NCI-H1417 (cell line): ENCODE measurements at places on chromosomes 12 and 14.

DNA sequence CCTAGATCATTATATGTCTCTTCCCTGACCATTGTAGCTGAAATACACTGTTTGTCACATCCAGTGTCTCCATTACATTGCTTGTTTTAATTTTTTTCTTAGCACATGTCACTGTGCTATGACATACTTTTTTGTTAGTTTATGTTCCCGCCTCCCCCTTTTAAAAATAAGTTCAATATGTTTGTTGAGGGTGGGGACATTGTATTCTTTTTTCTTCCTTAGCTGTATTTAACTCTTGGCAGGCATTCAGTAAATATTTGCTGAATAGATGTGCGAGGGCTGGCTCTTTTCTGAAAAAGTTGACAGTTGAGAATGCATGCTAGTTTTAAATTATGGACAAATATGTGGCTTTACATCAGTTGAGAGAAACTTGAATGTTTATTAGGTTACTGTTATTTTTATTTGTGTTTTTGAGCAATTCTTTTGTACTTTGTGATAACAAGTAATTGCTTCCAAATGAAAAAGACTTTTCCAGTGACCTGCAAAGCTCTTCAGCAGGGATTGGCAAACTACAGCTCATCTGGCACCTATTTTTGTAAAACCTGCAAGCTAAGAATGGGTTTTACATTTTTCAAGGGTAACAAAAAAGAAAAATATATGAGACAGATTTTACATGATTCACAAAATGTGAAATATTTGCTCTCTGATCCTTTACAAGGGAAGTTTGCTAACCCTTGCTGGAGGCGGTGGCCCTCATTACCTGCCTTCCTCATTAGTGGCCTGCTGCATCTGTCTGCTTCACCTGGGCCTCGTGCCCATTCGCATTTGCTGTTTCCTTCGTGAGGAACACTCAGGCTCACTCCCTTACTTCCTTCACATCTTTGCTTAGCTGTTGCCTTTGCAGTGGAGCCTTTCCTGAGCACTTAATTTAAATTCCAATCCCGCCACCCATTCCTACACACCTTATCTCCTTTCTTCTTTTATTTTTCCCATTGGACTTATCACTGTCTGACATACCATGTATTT is 229.4 kb downstream of the ERC1 start:
- no peak for DNase-seq

DNA sequence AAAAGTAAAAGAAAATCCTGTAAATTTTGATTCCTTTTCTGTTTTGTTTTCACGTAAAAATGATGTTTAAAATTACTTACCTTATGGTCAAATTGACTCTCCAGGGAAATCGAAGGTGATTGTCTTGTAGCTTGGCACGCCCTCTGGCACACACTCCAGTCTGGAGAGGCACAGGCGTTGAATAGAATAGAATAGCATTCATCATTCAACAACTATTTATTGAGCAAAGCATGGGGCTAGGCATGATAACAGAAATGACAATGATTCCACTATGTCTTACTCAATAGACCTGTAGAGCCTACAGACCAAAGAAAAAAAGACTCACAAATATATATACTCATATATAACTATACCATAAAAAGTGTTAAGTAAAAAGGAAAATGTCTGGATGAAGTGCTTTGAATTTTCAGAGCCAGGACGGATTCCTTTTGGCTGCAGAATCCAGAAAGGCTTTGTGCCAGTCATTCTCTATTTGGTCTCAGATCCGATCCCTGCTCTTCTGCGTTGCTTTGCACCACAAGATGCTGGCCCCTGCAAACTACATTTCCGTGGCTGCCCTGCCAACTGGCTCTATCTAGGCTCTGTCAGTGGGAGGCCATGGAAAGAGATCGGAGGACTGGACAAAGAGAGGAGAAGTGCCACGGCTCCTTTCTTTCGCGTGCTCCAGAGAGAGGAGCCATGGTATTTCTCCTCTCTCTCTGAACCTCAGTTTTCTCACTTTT is 231.8 kb downstream of the CRADD start:
- DNase-seq, result peak; percentile 37

DNA sequence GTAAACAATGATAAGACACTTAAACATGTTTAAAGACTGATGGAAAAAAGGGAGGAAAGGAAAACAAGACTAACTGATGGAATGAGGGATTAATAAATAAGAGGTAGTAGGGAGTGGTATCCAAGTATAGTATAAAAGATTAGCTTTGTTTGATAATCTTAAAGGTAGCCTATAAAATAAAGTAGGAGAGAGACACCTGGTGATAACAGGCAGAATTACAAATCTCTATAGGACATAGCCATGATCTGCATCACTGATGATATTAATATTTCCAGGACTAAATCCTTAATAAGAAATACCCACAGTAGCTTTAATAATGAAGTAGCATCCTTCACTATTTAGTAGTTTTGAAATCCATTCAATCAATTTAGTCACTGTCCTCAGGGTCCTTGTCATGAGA is 30.4 kb downstream of the DLGAP5 start:
- DNase-seq, result no peak

GRCh38 chr14:75981426-75982265 is at the start of gene TGFB3:
TGFB3 (minus strand) TSS chr14:75981995; CDS start chr14:75980893, 1,102 bp downstream.
- DNase-seq, result peak; percentile 82
